ENCODE measurements at places on chromosomes 3 and 15.

DNA sequence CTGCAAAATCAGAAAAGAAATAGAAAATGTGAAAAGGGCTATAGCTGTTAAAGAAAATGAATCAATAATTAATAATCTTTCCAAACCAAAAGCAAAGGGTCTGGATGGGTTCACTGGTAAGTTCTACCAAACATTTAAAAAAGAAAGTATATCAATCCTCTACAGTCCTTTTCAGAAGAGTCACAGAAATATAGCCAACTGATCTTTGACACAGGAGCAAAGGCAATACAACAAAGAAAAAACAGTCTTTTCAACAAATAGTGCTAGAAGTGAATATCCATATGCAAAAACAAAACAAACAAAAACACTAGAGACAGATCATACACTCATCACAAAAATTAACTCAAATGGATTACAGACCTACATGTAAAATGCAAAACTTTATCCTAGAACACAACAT, 32.6 kb downstream of the RFX7 start:
- no peak for DNase-seq

- no peak for DNase-seq
Measured at GRCh38 chr3:29345516-29346300, 64.8 kb downstream of the RBMS3 start.

- no peak for DNase-seq
Measured at GRCh38 chr15:82081914-82082762, 36.3 kb upstream of the MEX3B start.

DNA sequence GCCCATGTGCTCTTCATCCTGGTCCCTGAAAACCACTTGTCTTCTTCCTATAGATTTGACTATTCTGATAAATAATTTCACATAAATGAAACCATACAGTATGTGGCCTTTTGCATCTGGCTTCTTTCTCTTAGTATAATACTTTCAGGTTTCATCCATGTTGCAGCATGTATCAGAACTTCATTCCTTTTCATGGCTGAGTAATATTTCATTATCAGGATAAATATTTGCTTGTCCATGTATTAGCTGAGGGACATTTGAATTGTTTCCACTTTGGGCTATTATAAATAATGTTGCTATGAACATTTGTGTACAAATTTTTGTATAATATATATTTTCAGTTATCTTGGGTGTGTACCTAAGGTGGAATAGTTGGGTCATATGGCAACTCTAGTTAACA, 29.8 kb upstream of the AEN start:
- DNase-seq: no peak

DNA sequence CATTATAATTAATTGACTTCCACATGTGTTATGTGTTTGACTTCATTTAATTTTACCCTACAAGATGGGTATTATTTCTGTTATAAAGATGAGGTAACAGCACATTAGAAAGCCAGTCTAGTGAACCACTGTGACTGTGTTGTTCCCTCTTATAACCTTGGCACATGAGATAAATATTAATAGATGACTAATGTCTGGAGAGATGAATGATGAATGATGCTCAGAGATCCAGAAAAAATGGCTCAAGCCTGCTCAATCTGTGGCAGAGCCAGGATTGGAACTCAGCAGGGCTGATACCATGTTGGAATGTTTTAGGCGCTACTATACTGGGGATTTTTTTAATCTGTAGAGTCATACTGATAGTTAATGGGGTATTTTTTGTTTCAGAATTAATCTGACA, 118.8 kb upstream of the PTX3 start:
- no peak for DNase-seq

- DNase-seq: no peak
Measured at GRCh38 chr3:62705721-62706120, 169.5 kb downstream of the CADPS start.

GRCh38 chr15:45612790-45613415, 21.9 kb upstream of the SQOR start:
- DNase-seq: no peak

GRCh38 chr15:70234256-70234905, 136.7 kb upstream of the TLE3 start:
- no peak for DNase-seq

- DNase-seq: no peak
Measured at GRCh38 chr3:7545334-7545733, 684.4 kb downstream of the GRM7 start.

- DNase-seq: no peak
Measured at GRCh38 chr3:22634433-22634832, 568.7 kb upstream of the UBE2E2 start.

DNA sequence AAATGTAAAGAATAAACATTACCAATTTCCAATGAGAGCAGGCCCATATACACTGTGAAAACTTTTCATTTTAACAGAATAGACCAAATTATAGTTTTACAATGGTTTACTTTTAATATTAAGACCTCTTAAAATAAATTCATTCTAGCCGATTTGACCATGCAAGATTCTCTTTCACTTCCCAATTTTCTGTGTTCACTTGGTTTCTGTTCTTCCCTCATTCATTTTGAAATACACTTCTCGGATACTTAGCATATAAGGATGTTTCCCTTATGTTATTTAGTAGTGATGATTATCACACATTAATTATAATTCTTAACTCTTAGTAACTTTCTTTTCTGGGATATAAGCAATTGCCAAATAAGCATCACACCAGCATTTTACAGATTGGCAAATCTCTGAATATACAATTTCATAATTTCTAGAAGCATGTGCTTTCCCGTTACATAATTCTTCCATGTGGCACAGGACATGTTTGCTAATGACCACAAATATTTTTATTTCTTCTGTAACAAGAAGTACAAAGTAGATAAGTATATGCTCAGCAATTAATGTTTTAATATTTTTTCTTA, 13.9 kb downstream of the OR5H15 start:
- DNase-seq: no peak

GRCh38 chr3:134928392-134928791, 133.3 kb downstream of the EPHB1 start:
- DNase-seq: no peak

DNA sequence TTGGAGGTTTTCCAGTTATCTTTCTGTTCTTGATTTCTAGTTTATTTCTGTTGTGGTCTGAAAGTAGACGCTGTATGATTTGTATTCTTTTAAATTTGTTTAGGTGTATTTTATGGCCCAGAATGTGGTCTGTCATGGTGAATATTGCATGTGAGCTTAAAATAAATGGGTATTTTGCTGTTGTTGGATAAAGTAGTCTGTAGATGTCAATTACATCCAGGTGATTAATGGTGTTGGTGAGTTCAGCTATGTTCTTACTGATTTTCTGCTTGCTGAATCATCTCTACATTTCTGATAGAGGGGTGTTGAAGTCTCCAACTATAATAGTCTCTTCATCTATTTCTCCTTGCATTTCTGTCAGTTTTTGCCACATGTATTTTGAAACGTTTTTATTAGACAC, 383.3 kb upstream of the SGO1 start:
- no peak for DNase-seq

GRCh38 chr15:49154359-49154758, 1.0 kb downstream of the COPS2 start:
- DNase-seq: no peak

DNA sequence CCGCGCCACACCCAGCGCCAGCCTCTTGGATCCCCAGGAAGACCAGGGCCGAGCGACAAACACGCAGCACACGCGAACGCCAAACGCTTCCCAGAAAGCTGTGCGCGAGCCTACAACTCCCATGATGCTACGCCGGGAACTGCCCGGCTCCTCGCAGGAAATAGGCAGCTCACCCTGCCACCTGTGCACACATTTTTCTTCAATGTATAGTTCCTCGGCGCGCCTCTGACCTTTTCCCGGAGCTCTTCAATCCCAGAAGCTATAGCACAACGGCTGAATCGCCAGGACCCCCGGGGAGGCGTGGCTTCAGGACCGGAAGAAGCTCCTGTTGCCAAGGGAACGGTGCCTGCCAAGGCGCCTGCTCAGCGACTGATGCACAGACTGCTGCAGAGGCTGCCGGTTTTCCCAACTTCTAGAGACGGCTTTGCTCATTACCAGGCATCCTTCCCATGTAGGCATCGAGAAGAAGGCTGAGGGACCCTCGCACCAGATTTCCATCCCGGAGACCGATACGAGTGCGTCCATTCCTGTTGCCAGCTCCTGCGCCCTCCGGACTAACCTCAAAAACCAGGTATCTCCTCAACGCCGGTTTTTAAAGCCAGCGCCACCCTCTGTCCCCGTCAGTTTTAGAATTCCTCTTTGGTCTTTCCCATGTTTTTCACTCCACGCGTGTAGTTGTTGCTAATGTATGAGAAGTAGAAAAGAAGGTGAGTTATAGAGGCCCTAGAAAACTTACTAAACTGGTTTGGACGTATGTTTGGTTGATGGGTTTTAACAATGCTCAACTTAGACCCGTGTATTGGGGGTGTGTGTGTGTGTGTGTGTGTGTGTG, at the start of gene ARL6:
Gene ARL6 (plus strand): TSS at position 352 of the 832 bp plus-strand sequence. CDS start 3,350 bp downstream, outside the sequence.
- DNase-seq: peak; percentile 61

DNA sequence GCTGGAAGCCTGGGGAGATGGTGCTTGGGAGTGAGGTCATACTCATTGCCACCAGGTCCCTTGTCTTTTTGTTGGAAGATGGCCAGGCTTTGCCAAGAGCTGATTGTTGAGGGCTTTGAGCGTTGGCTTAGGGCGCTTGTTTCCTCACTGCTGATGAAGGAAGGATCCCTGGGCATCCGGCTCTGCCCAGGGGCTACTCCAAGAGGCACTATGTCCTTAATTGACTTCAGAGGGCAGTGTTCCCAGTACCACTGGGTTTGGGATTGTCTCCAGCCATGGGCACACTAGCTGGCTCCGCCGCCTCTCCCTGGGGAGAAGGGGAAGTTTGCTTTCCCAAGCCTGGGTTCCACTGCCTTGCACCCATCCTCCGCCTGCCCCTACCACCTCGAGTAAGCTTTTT, 57.2 kb upstream of the RGMA start:
- no peak for DNase-seq

DNA sequence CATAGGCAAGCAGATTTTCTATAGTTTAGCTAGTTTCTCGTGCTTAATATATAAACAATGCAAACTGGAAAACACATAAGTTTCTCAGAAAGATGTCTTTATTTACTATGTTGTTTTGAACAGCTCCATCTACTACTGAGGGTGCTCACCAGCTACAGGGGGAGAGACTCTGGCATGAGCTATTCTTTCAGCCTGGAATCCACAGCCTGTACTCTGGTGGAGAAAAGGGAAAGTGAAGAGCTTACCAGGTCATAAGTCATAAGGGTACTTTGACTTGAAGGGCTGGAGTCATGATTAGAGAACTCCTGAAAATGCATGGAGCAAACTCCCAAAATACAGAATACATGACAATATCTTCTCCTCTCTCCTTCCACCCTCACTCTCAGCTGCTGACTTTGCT, 4.4 kb upstream of the AVEN start:
- no peak for DNase-seq

GRCh38 chr3:197706658-197707057, 30.0 kb downstream of the RUBCN start:
- no peak for DNase-seq

- DNase-seq: no peak
Measured at GRCh38 chr3:161263057-161263456, 41.9 kb downstream of the NMD3 start.

Data from activated gamma-delta T cell treated with Interleukin-2 at 50 U/mL for 16 hours (primary cell).